Pulmonary artery endothelial cell (primary cell): ENCODE measurements at places on chromosomes 3 and 15. TPM values are rescaled to one million over a fixed set of nuclear protein-coding genes. Genes with fewer than 3 reads are reported as not detected.

GRCh38 chr3:138172625-138173024 is 2.1 kb downstream of the DBR1 start:
- no peak for DNase-seq

MST1R gene
- total RNA-seq, result 0.99 and 1.0 TPM in 2 replicates

LMAN1L gene
- total RNA-seq, result not detected in 2 replicates

GATA2 gene
- 11.1 and 16.2 TPM in 2 replicates for total RNA-seq

- no peak for DNase-seq
These were observed 404.4 kb upstream of the MDFIC2 start for GRCh38 chr3:70716832-70717231.

GRCh38 chr3:110773413-110773954 is 298.1 kb upstream of the NECTIN3 start:
- no peak for DNase-seq

DNA sequence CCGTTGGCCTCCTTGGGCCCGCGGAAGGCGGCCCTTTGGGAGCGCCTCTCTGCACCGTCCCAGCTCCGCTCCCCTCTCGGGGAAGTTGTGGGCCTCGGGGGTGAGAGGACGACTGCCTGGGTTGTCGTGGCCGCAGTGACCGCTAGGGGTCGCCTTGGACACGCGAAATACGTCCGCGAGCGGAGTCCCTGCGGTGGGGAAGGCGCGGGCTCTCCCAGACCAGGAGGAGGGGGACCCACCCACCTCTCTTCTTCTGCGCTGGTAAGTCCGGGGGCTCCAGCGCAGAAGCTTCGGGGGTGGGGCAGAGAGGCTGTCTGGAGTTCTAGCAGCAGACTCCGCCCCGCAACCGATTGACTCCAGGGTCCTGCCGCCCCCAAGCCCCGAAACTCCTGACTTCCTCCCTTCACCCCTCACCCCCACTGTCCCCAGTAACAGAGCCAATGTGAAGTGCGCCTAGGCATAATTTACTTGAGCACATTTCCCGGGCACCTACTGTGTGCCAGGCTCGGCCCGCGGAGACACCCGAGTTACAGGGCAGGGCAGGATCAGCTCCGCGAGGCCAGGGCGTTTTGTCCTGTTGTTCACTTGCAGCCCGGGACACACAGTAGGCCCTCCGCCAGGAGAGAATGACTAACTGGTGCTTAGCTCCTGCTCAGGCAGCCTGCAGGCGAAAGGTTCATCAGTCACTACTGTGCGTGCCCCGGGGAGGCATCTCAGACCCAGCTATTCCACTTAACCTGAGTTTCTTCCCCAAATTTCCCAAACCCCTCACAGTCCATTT is 32.8 kb downstream of the DNASE1L3 start:
- DNase-seq, result no peak

GRCh38 chr3:142237891-142238290 is 12.5 kb upstream of the GK5 start:
- no peak for DNase-seq

- no peak for DNase-seq
These were observed 56.9 kb downstream of the ABHD5 start for GRCh38 chr3:43747641-43748040.

GRCh38 chr3:196712514-196713413 is 587 bp downstream of the PIGX start:
- no peak for DNase-seq

GRCh38 chr3:10774825-10775224 is 41.2 kb upstream of the SLC6A11 start:
- DNase-seq, result no peak

DNA sequence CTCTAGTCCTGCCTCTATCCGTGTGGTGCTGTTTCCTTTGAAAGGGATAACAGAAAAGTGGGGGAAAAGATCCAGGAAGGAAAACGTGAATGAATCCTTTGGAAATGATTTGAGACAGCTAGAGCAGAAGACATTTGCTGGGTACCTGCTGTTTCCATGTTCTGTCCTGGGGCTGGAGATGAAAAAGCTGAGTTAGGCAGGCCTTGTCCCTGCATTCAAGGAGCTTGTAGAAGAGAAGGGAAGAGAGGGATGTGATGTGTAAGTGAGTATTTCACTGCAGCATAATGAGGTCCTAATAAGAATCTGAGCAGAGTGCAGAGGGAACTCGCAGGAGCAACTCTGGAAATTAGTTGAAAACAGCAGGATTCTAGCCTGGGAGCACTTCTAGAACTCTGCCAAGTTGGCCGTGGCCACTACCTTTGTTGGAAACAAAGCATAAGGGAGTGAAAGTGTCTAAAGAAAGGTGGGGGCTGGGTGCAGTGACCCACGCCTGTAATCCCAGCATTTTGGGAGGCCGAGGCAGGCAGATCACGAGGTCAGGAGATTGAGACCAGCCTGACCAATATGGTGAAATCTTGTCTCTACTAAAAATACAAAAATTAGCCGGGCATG is 13.8 kb upstream of the SEMA4B start:
- DNase-seq, result no peak

GRCh38 chr15:52115598-52116427 is 3.2 kb upstream of the BCL2L10 start:
- DNase-seq, result peak; percentile 63

DNA sequence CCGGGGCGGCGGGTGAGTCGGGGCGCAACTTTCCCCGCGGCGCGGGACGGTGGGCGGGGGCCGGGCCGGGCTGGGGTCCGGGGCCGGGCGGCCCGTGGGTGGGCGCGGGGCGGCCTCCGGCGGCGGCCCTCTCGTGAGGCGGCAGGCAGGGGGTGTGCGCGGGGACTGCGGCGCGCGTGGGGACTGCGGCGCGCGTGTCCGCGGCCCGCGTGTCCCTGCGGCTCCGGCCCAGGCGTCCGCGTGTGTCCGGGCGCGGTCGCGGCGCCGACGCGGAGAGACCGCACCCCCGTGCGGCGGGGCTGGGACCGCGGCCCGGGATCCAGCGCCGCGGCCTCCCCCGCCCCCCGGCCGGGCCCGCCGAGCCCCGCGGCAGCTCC is 349 bp downstream of the PLXNA1 start:
- DNase-seq, result no peak

GRCh38 chr3:66532160-66532587 is 31.4 kb upstream of the LRIG1 start:
- DNase-seq, result no peak

FBXW12 gene
- total RNA-seq, result 0.13 TPM in 1 of 2 replicates, not detected in the other

PRKAR2A gene
- total RNA-seq, result 46.6 and 52.0 TPM in 2 replicates

- no peak for DNase-seq
These were observed 19.1 kb downstream of the USP3 start for GRCh38 chr15:63523306-63523990.

DNA sequence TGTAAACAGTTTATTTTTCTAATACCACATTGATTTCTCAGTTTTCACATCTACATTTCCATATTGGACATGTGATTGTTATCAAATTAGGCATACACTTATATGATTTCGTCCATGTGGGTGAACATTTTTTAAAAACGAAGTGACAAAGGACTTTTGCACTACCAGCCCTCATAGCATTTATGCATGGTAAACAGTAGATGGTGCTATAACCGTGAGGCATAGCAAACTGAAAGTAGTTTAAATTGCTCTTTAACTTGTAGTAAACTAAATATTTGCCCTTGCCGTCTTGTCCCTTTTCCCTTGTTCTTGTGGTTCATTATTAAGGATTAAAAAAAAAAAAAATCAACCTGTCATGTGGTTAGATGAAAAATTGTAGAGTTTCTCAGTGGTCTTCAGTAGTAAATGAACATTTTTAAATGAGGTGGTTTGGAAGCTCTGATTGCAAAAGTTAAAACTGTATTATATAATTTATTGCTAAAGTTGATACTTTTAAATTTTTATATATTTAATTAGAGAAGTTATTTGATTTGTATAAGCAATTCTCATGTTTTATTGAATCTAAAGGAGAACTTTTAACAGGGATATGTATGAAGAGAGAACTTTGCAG is 24.0 kb downstream of the STX19 start:
- DNase-seq, result peak; percentile 35

GRCh38 chr3:16319723-16320122 is 54.7 kb downstream of the OXNAD1 start:
- DNase-seq, result no peak

DNA sequence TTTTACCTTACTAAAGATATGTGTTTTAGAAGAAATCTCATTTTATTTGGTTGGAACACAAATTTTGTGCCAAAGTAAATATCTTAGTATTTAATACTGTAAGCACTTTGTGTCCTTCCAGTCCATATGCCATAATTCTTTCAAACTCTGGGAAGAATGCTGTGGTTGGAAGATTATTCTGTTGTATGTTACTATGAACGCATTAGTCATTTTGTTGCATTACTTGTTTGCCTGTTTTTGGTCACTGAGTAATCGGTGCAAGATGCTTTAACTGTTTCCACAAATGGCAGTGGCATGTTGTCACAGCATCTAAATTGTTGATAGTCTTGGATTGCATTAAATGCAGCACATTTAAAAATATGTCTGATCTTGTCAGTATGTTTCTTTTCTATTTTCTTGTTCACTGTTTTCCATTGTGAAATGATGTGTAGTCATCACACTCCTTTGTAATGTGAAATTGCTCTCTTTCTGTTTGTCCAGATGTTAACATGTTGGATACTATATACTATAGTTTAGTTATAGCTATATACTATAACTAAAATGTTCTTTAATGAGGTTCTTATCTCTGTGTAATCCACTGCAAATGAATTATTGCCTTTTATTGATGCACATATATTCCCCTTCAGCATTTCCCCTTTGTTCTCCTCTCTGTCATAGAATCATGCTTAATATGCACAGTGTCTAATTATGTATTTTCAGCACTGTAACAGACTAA is 89.9 kb upstream of the FLNB start:
- DNase-seq, result no peak

SI gene
- not detected in 2 replicates for total RNA-seq

TMEM266 gene
- not detected in 2 replicates for total RNA-seq

STAB1 gene
- total RNA-seq, result 189 and 237 TPM in 2 replicates

LSMEM2 gene
- not detected in 2 replicates for total RNA-seq

ROPN1 gene
- not detected in 2 replicates for total RNA-seq

ERICH6 gene
- total RNA-seq, result not detected in 2 replicates

GABRB3 gene
- 0.07 and 0.59 TPM in 2 replicates for total RNA-seq

GRCh38 chr3:32885283-32885901 is 66.1 kb upstream of the CCR4 start:
- DNase-seq, result no peak

- DNase-seq, result no peak
These were observed 407.8 kb downstream of the TUSC7 start for GRCh38 chr3:117117188-117117936.

DNA sequence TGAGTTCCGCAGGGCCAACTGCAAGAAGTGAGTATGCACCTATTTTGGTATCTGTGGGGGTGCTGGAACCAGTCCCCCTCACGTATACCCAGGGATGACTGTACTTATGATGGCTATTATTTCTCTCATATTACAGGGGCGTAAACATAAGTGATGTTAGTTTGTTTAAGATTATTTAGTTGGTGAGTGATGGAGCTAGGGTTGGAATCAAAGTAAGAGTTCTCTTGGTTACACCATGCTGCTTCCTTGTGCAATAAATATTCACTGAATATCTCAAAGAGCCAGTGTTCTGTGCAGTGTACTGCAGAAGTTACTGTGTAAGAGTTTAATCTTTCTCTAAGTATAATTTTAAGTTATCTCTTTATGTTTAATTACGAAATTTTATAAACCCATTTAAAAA is 12.8 kb upstream of the UTS2B start:
- DNase-seq, result no peak

- no peak for DNase-seq
These were observed 30.5 kb upstream of the APH1B start for GRCh38 chr15:63246691-63247469.

GRCh38 chr3:43534675-43535074 is 87.1 kb downstream of the ANO10 start:
- DNase-seq, result no peak

DNA sequence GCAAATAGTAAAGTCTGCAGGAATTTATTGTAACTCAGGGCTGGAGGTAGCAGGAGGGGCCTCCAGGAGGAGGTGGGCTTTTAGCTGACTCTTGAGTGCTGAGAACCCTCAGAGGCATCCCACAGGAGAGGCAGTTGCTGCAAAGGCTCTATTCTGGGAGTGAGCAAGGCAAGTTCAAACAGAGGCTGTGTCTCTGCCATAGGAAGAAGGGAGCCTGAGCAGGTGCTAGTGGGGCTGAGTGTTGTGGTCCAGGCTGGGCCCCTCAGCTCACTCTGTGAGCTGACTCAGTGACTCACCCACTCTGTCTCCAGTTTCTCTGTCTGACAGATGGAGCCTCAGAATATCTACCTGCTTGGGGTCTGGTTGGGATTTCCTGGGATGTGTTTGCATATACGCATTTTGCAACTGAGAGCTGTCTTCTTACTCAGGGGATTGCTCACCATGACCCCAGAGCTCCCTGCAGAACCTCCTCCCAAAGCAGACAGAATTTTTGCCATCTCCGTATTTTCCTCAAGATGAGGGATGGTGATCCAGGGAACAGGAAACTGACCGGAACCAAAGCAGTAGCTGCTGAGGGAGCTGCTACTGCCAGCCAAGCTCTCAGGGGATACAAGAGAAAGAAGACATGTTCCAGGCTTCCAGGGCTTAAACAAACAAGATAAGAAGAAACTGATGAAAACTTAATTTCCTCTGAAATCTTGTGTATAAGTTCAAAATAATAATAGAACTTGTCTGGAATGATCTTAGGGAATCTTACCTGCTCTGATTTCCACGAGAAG is 13.6 kb upstream of the NOX5 start:
- no peak for DNase-seq

DNA sequence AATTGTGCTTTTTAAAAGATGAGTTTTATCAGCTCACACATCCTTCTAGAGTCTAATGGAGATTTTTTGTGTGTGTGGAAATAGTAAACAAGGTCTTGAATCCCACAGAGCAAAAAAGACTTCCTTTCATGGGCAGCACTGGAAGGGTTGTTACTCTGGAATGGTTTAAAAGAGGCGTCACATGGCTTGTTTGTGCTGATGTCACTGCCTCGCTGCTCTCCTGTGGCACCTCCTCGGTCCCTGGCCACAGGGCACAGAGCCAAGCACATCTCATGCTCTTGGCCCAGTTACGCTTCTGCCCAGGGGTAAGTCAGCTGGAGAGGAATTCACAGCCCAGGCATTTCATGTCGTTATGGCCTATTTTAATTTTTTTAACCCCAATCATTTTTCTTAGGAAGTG is 53.2 kb downstream of the PGPEP1L start:
- DNase-seq, result no peak

SRP14 gene
- total RNA-seq, result 219 and 266 TPM in 2 replicates

- no peak for DNase-seq
These were observed 11.3 kb downstream of the PLA2G4D start for GRCh38 chr15:42082823-42083604.

DNA sequence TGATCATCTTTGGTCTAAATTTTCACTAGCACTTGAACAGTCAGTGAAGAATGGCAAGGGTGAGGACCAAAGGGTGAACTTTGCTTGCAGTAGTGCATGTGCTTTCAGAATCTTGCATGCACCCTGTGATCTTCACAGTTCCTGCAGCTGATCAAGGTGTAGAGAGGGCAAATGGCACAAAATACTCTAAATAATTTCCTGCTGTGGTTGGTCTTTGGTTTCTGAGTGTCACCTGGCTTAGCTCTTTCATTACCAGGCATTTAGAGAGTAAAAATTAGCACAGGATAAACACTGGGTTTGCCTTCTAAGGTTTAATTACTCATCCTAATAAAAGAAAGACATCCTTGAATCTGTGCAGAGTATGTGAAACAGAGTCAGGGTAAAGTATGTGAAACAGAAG is 11.4 kb downstream of the TIPARP start:
- DNase-seq, result no peak
